ENCODE measurements at places on chromosomes 5 and 9.

DNA sequence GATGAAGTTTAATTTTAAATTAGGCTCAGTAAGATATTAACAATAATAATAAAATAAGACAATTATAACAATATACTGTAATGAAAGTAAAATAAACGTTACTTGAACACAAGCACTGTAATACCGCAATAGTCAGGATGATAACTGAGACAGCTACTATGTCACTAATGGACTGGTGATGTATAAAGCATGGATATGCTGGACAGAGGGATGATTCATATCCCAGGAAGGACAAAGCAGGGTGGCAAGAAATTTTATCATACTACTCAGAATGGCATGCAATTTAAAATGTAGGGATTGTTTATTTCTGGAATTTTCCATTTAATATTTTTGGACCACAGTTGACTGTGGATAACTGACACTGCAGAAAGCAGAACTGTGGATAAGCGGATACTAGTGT is 196.9 kb downstream of the VPS13A start:
- DNase-seq, result no peak

- no peak for DNase-seq
Observed at GRCh38 chr5:82386576-82386975, 108.4 kb upstream of the RPS23 start.

DNA sequence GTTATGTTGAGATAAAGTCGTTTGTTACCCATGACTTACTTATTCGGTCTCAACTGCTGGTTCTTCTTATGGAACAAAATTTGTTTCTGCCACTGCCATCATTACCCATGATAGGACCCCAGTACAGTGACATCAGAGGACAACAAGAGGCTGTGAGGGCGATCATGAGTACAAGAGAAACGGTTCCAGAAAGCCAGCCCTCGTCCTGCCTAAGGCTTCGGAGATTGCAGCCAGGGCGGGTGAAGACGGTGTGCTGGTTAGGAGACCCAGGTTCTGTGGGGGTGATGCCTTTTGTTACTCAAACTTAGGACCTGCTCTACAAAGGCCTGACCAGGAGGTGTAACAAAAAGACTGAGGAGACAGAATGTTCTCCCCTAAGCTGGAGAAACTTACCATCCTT is 10.9 kb downstream of the FYB1 start:
- no peak for DNase-seq

DNA sequence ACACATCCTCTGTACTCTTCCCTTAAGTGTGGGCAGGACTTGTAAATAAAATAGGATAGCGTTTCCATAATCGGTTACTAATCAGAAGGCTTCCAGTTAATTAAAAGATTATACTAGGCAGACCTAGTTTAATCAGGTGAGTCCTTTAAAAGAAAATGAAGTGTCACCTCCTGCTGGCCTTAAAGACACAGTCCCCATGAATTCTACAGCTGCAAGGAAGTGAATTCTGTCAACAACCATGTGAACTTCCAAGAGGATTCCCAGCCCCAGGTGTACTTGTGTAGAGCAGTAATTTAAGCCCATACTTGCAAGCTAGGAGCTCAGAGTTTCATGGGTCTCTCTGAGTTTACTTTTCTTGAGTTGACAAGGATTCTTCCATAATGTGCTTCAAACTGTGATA is 918.3 kb downstream of the DTWD2 start:
- DNase-seq, result no peak

- DNase-seq, result no peak
Observed at GRCh38 chr5:2167671-2168070, 284.9 kb upstream of the IRX4 start.

DNA sequence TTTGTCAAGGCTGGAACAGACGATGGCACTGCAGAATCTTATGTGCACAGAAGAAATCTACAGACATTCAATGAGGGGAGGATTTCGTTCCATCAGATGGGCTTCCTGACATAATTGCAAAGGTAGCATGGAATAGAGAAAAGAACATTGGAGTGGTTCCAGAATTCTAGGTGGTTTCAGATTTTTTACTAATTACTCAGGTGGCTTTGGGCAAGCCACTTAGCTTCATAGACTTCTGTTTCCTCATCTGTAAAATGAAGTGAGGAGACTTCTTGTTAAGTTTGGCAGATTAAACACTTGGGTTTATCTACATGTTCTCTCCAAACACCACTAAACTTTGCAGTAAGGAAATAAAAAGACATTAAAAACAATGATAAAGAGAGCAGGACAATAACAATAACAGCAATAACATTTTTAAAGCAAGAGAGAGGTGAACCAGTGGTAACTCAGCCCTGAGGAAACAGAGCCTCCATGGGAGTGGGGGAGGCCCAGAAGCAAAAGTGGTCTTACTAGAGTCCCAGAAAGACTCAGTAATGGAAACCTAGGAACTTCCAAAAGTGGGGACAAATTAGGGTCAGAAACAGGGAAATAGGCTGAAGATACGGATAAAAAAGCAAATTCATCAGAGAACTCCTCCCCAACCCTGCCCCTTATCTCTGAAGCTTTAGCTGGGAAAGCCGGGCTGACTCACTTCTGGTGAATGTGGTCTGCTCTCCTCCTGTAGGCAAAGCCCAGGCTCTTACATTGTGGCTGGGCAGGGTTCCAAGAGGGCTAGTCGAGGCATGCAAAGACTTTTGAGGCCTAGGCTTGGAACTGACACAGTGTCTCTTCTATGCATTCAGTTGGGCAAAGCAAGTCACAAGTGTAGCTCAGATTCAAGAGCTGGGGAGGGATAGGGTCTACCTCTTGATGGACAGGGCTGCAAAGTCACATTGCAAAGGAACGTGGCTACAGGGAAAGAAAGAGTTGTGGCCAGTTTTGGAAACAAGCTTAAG is 11.8 kb upstream of the ACTBL2 start:
- DNase-seq, result no peak

DNA sequence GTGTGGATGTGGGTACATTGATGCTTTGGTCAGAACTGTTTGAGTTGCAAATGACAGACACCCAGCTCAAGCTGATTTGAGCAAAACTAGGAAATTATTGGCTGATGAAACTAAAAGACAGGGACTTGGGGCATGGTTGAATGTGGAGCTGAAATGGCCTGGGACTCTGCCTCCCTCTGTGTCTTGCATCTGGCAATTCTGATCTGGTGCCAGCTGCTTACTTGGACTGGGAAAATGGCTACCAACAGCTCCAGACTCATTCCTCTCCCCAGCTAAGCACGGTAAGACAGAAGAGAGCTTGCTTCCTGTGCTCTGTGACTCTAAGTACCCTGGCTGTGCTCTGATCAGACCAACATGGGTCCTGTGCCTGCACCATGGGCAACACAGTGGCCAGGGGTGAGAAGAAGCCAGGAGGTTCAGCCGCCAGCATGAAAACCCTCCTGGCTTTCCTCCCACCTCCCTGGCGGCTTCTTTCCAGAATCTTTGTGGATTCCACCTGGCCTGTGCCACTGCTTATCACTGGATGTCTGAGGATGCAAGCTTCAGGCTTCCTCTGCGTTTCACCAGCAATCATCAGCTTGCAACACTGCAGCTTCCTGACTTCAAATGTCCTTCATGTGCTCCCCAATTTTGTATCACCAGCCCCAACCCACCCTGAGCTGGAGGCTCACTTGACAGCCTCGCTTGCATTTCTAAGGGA is 44.1 kb downstream of the C5orf15 start:
- no peak for DNase-seq

DNA sequence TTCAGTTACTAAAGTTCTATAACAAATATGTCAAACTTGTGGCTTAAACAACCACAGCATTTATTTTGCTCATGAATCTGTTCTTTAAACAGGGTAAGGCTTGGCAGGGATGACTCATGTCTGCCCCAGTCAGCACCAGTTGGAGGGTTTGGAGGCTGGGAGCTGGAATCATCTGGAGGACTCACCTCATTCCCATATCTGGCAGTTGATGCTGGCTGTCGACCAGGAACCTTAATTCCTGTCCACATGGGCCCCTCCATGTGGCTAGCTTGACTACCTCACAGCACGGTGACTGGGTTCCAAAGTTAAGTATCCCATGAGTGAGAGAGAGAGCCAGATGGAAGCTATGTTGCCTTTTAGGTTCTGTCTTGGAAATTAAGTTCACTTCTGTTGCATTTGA is 13.8 kb upstream of the CCL28 start:
- DNase-seq, result no peak

DNA sequence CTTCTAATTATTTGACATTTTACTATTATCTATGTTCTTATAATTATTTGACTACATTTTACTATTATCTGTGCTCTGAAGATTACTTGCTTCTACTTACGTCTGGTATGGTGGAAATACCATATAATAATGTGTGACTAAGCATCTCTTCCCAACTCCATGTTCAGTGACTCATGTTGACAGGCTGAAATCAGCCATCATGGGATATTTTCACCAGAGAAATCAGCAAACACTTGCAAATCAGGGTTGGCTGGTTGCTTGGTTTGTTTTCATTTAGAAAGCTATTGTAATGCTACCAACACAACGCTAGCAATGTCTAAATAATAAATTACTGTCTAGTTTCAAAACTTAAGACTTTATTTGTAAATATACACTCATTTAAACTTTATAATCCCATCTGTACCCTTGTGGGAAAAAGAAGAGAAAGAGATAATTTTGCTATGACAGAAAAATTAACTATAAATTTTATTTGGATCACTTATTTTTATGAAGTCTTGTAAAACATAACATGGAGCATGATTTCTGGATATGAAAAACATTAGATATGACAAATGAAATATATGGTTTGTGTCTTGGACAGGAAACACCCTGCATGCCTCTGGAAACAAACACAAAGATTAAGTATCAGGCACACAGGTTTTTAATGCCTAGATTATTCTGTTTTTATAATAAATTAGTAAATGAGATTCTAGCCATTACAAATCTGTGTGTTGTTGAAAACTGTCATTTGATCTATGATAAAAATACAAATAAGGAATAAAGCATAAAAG is 337.6 kb downstream of the BNC2 start:
- no peak for DNase-seq

DNA sequence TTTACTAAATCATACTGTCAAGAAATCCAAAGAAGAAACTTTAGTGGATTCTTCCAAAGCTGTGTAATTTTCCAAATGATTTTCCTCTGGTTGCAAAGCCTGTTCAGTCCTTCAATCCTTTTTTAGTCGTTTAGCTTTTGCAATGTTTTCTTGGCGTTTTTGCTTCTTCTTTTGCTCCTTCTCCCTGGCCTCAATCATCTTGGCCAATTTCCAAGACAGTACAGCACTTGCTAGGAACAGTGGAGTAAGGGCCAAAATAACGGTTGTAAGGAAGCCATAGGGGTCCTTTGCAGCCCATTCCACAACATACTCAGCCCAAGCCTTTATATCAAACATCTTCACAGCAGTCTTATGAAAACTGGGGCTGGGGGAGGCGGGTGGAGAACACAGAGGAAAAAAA is 2.4 kb downstream of the SMIM15 start:
- no peak for DNase-seq

- DNase-seq, result no peak
Observed at GRCh38 chr5:171269717-171270116, 39.3 kb upstream of the TLX3 start.

GRCh38 chr5:95027151-95027721 is 257.7 kb downstream of the MCTP1 start:
- no peak for DNase-seq

- DNase-seq, result no peak
Observed at GRCh38 chr5:20224966-20225365, 237.0 kb upstream of the CDH18 start.

GRCh38 chr5:174505621-174506020 is 218.8 kb upstream of the MSX2 start:
- DNase-seq, result no peak

GRCh38 chr5:151684690-151685361 is 1.9 kb downstream of the SPARC start:
- DNase-seq, result no peak

GRCh38 chr5:16750445-16750844 is 133.6 kb upstream of the RETREG1 start:
- DNase-seq, result no peak

DNA sequence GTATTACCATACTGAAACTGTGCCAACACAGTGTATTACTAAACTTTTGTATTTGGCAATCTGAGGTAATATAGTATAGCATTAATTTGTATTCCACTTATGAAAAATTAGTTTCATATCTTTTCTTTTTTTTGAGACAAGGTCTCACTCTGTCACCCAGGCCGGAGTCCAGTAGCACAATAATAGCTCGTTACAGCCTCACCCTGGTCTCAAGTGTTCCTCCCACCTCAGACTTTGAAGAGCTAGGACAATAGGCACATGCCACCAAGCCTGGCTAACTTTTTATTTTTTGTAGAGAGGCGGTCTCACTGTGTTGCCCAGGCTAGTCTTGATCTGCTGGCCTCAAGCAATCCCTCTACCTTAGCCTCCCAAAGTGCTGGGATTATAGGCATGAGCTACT is 36.1 kb downstream of the POLK start:
- DNase-seq, result no peak

- DNase-seq, result no peak
Observed at GRCh38 chr5:155025895-155026294, 12.3 kb downstream of the KIF4B start.

DNA sequence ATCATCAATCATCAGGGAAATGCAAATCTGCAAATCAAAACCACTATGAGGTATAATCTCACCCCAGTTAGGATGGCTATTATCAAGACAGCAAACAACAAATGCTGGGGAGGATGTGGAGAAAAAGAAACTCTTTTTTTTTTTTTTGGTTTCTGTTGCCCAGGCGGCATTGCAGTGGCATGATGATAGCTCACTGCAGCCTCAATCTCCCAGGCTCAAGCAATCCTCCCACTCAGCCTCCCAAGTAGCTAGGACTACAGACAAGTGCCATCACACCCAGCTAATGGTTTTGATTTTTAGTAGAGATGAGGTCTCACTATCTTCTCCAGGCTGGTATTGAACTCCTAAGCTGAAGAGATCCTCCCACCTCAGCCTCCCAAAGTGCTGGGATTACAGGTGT is 5.4 kb upstream of the CNTRL start:
- DNase-seq, result no peak

DNA sequence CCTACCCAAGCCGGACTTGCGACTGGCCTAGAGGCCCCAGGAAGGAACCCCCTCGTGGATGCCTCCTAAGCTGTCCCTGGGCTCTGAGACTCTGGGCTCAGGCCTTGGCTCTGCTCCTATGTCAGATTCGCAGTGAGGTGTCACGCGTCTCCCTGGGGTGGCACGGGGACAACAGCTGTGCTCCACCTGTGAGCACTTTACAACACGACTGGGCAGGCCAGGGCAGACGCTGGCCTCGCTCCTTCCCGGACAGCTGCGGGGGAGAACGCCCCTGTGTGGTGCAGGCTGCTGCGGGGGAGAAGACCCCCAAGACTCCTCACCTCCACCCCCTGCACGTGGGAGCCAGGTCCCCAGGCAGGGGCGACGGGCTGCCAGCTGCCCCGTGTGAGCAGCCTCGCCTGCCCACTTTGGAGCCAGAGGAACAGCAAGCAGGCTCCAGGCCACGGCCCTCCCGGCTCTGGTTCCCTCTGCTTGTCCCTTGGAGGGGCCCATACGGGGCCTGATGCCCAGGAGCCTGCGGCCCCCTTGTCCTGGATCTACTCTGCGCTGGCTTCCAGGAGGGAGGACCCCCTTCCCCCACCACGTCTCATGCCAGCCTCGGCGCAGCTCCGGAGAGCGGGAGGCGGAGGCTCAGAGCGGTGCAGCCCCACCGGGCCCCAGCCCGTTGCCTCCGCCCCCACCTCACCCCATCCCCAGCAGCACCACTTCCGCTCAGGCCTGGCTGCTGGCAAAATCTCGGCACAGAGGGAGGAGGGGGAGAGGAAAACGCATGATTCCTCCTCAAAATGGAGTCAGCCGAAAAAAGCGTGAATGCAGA is 36.0 kb downstream of the SARDH start:
- DNase-seq, result peak; percentile 49

Data from natural killer cell treated with Interleukin-12 subunit alpha and Interleukin-12 subunit beta and Interleukin-15 and Interleukin-18, amount 100 ng/mL, for 72 hours (primary cell).